Activated CD4-positive, alpha-beta T cell treated with anti-CD3 and anti-CD28 coated beads, Interleukin-2, amount 10 ng/mL, durations not matched to agents 24 days and 14 days (primary cell): ENCODE measurements at places on chromosomes 7 and 10. TPM values are rescaled to one million over a fixed set of nuclear protein-coding genes. Genes with fewer than 3 reads are reported as not detected.

EPHA1 gene
- total RNA-seq: 0.09 and 0.26 TPM in 2 replicates

FRMD4A gene
- 0.45 and 0.98 TPM in 2 replicates for total RNA-seq

FAM241B gene
- total RNA-seq: 9.4 and 11.8 TPM in 2 replicates

CYP2C19 gene
- 0.33 TPM in 1 of 2 replicates, not detected in the other for total RNA-seq

GRM8 gene
- not detected in 2 replicates for total RNA-seq

PPP1R17 gene
- not detected in 2 replicates for total RNA-seq

UNCX gene
- not detected in 2 replicates for total RNA-seq

POLR1F gene
- total RNA-seq: 34.7 and 41.8 TPM in 2 replicates

HOXA4 gene
- total RNA-seq: not detected in 2 replicates

SPDYE16 gene
- 0.47 TPM in 1 of 2 replicates, not detected in the other for total RNA-seq

CD36 gene
- not detected in 2 replicates for total RNA-seq

MMRN2 gene
- total RNA-seq: not detected in 2 replicates

CYP2C8 gene
- total RNA-seq: 0.12 TPM in 1 of 2 replicates, not detected in the other

- H3K4me1 ChIP-seq: no peaks in the 10 kb centered on the region
- no peak for DNase-seq
- no peak overlapping the region for H3K27ac ChIP-seq
These were observed 169.3 kb downstream of the ADAM12 start for GRCh38 chr10:126218778-126219649.

DNA sequence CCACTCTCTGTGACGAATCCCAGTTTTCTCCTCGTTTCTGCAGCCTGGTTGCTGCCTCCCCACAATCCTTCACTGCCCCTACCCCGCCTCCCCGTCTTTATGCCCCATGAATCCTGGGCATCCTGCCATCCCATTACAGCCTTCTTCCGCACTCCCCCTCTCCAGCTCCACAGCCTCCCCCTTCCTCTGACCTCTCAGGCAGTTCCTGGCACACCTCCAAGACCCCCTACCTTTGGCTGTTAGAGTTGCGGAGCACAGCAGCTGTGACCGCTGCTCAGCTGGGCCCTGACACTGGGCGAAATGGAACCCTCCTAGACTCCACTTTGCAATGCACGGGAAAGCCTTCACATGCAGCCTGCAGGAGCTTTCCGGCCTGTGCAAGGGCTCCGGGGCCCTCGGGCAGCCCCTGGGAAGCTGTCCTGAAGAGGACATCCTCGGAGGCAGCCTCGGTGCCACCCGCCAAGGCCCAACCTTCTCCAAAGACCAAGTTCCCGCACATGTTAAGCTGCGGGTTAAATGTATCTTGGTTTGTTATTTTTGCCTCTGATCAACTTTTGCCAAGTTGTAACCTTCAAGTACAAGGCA lies 400.7 kb upstream of the MKI67 start:
- no peak overlapping the region for H3K4me3 ChIP-seq
- H3K36me3 ChIP-seq: no peaks in the 10 kb centered on the region
- DNase-seq: no peak
- H3K27ac ChIP-seq: no peak overlapping the region
- no peaks in the 10 kb centered on the region for H3K4me1 ChIP-seq

DNA sequence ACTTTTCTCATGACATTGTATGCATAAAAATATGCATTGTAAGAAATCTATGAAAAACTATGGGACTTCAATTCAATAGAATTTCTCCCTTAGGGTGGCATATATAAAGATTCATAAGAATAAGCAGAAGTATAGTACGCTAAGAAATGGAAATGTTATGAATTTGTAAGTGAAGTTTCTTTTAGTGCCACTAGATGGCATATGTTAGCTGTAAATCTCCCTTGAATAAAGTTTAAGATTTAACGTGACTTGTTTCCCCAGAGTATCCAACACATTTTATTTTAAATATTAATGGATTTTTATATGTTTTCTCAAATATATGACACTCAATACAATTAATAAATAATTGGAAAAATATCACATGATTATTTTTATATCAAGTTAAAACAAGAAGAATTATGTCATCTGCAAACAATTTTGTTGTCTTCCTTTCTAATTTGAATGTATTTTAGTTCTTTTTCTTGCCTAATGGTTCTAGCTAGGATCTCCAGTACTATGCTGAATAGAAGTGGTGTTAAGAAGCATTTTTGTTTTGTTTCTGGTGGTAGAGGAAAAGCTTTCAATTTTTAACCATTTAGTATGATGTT lies 287.2 kb downstream of the HGF start:
- H3K36me3 ChIP-seq: no peaks in the 10 kb centered on the region
- no peak for DNase-seq
- H3K4me1 ChIP-seq: no peaks in the 10 kb centered on the region
- no peaks in the 10 kb centered on the region for H3K27me3 ChIP-seq

DNA sequence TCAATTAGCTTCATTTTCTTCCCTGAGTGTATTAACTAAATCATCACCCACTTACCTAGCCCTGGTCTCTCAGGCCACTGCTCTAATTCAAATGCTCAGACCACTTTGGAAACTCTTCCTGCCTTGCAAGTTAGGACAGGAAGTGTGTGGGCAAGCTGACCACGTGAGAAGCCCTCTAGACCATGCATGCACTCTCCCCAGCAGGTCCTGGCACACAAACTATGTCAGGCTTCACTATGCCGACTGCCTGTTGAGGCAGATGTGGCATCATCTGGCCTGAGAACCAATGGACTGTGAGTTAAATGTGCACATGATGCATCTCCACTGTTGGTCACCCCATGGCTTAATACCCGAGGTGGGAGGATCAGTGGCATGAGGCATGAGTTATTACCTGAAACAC lies 439.6 kb downstream of the GRID1 start:
- peak; percentile 32 for DNase-seq
- H3K27ac ChIP-seq: no peak overlapping the region
- H3K4me3 ChIP-seq: no peak overlapping the region
- no peaks in the 10 kb centered on the region for H3K27me3 ChIP-seq

GRCh38 chr10:5536486-5537081 lies 11.8 kb downstream of the CALML3 start:
- H3K4me1 ChIP-seq: no peaks in the 10 kb centered on the region
- no peak overlapping the region for H3K27ac ChIP-seq
- no peak for DNase-seq
- H3K4me3 ChIP-seq: no peak overlapping the region
- H3K36me3 ChIP-seq: no peaks in the 10 kb centered on the region
- peaks cover 4% of the 10 kb centered on the region for H3K27me3 ChIP-seq

DNA sequence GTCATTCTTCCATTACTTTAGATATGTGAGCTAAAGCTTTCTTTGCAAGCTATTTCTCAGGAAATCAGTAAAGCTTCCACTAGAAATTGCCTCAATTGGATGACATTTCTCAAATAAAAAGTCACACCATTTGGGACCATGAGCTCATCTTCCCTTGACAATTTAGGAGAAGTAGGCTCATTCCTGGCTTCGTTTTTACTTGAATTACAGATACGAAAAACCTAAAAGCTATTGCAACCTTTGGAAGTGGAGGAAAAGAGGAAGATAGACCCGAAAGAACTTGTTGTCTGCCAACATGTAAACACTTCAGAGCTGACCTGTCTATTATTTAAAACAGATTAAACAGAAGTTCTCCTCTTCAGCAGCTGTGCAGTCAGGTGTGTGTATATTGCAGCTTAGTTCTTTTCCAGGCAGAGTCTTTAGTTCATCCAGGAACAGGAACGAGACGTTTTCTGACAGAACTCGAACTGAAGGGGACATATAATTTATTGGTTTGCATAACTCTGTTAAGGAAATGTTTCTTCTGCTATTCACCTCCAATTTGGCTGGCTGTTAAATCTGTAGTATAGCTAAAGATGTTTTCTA lies 43.1 kb upstream of the ST8SIA6 start:
- no peak for DNase-seq
- H3K4me3 ChIP-seq: no peak overlapping the region
- H3K27ac ChIP-seq: no peak overlapping the region
- H3K27me3 ChIP-seq: peaks cover 15% of the 10 kb centered on the region
- no peaks in the 10 kb centered on the region for H3K4me1 ChIP-seq

- H3K36me3 ChIP-seq: no peaks in the 10 kb centered on the region
- H3K4me1 ChIP-seq: no peaks in the 10 kb centered on the region
- H3K27me3 ChIP-seq: peaks cover 8% of the 10 kb centered on the region
- DNase-seq: no peak
- no peak overlapping the region for H3K27ac ChIP-seq
- no peak overlapping the region for H3K4me3 ChIP-seq
These were observed 41.2 kb downstream of the PARD3 start for GRCh38 chr10:34773636-34774630.

GRCh38 chr7:121323515-121324302 lies 5.1 kb upstream of the WNT16 start:
- H3K4me3 ChIP-seq: no peak overlapping the region
- no peak overlapping the region for H3K27ac ChIP-seq
- no peaks in the 10 kb centered on the region for H3K36me3 ChIP-seq
- H3K4me1 ChIP-seq: peaks cover 1% of the 10 kb centered on the region

- DNase-seq: peak; percentile 97
- H3K4me3 ChIP-seq: peak overlapping the region; percentile 96
- H3K27ac ChIP-seq: peak overlapping the region; percentile 95
- no peaks in the 10 kb centered on the region for H3K27me3 ChIP-seq
- H3K36me3 ChIP-seq: peaks cover 46% of the 10 kb centered on the region
- H3K4me1 ChIP-seq: peaks cover 55% of the 10 kb centered on the region
These were observed 2.1 kb downstream of the VIM start for GRCh38 chr10:17229967-17230682.

- H3K4me1 ChIP-seq: peaks cover 54% of the 10 kb centered on the region
- H3K36me3 ChIP-seq: peaks cover 54% of the 10 kb centered on the region
- H3K27me3 ChIP-seq: no peaks in the 10 kb centered on the region
- peak overlapping the region; percentile 82 for H3K27ac ChIP-seq
These were observed 98.7 kb downstream of the CDK6 start for GRCh38 chr7:92737706-92738105.

- no peaks in the 10 kb centered on the region for H3K36me3 ChIP-seq
- no peak overlapping the region for H3K4me3 ChIP-seq
- no peaks in the 10 kb centered on the region for H3K4me1 ChIP-seq
- H3K27me3 ChIP-seq: peaks cover 4% of the 10 kb centered on the region
These were observed 269.9 kb downstream of the BAMBI start for GRCh38 chr10:28947171-28947570.

- peaks cover 34% of the 10 kb centered on the region for H3K36me3 ChIP-seq
- no peaks in the 10 kb centered on the region for H3K27me3 ChIP-seq
- H3K4me1 ChIP-seq: peaks cover 24% of the 10 kb centered on the region
- H3K27ac ChIP-seq: no peak overlapping the region
- no peak overlapping the region for H3K4me3 ChIP-seq
These were observed 4.1 kb downstream of the NHLRC2 start for GRCh38 chr10:113858541-113858940.

DNA sequence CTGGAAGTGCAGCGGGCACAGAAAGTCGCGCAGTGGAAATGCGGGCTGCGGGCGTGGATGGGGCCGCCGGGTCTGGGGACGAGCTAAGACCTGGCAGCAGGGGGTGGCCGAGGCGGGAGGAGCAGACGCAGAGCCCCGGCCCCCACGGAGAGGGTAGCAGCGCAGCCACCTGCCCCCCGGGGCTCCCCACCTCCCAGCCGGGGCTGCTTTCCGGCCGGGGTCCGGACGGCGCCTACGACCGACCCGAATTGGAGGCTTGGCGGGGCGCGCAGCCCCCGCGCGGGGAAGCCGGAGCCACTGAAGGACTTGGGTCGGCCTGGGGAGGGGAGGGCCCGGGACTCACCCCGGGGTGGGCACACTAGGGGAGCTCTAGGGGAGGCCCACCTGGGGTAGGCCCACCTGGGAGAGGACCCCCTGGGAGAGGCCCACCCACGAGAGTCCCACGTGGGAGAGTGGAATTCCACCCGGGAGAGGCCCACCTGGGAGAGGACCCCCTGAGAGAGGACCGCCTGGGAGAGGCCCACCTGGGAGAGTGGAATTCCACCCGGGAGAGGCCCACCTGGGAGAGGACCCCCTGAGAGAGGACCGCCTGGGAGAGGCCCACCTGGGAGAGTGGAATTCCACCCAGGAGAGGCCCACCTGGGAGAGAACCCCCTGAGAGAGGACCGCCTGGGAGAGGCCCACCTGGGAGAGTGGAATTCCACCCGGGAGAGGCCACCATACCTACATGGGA lies 854 bp upstream of the CFAP46 start:
- DNase-seq: no peak
- no peak overlapping the region for H3K4me3 ChIP-seq
- H3K36me3 ChIP-seq: no peaks in the 10 kb centered on the region
- H3K4me1 ChIP-seq: peaks cover 2% of the 10 kb centered on the region

GRCh38 chr10:48502791-48503190 lies 102.1 kb downstream of the ARHGAP22 start:
- no peak for DNase-seq
- H3K4me3 ChIP-seq: no peak overlapping the region
- no peaks in the 10 kb centered on the region for H3K36me3 ChIP-seq
- no peaks in the 10 kb centered on the region for H3K4me1 ChIP-seq

DNA sequence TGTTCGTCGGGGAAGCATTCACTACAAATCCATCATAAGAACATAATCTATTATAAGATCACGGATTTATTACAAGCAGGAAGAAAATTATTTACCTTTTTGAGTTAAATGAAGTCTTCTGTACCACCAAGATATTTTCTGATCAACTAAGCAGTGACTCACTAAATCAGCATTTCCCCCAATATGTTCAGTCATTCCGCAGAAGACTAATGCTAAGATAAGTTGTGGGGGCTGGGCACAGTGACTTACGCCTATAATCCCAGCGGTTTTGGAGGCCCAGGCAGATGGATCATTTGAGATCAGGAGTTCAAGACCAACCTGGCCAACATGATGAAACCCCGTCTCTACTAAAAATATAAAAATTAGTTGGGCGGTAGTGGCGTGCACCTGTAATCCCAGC lies 144.2 kb upstream of the EGR2 start:
- no peaks in the 10 kb centered on the region for H3K4me1 ChIP-seq
- no peak overlapping the region for H3K4me3 ChIP-seq
- no peak overlapping the region for H3K27ac ChIP-seq
- no peaks in the 10 kb centered on the region for H3K36me3 ChIP-seq
- no peak for DNase-seq
- peaks cover 14% of the 10 kb centered on the region for H3K27me3 ChIP-seq
